Suppressor macrophage (primary cell): ENCODE measurements at places on chromosomes 2 and 18.

GRCh38 chr2:216992056-216992675 lies 132.3 kb upstream of the TNP1 start:
- DNase-seq, result no peak

GRCh38 chr2:126914811-126915500 lies 16.3 kb downstream of the TEX51 start:
- no peak for DNase-seq

- peak; percentile 65 for DNase-seq
These were observed 13.8 kb upstream of the SATB2 start for GRCh38 chr2:199471443-199472057.

GRCh38 chr18:45061359-45061758 lies 380.7 kb downstream of the SETBP1 start:
- DNase-seq, result no peak

GRCh38 chr2:217650229-217650628 lies 352.6 kb downstream of the TNS1 start:
- no peak for DNase-seq

- no peak for DNase-seq
These were observed 30.9 kb downstream of the HAUS1 start for GRCh38 chr18:46134920-46135675.

DNA sequence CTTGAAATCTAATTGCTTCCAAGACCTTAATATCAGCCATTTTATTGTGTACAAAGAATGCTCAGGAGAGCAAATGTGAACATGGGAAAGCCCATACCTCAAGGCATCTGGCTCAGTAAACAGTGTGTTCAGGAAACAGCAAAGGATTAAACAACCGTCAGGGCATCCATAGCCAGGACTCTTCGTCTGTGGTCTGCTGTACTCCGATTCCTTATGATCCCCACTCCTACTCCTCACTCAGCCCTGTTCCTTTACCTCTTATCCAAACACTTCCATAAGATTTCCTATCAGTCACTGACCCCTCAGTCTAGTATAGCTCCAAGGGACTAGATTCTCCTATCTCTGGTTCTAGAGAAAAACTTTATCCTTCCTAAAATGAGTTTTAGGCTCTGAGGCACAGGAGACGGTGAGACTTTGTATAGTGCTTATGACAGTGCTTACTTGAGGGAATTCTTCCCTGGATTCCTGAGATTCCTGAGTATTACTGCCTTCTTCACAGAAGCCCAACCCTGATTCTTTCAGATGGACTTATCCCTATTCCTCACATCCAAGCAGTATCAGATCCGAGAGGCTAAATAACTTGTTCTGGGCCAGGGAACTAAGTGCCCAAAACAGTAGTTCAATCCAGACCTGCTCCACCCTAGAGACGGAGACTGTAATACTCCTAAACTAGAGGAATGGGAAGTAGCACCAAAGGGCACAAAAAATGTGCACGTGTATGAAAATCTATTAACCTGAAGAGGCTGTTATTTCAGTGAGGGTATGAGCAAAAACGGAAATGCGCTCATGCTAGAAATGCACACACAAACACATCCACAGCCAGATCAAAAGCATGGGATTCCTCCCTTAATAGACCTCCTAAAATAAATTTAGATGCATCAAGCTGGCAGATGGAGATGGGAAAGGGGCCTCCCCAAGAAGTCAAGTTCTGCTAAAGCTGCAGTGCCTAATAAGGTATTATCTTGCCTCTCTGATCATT lies 42.1 kb upstream of the SIGLEC15 start:
- no peak for DNase-seq

DNA sequence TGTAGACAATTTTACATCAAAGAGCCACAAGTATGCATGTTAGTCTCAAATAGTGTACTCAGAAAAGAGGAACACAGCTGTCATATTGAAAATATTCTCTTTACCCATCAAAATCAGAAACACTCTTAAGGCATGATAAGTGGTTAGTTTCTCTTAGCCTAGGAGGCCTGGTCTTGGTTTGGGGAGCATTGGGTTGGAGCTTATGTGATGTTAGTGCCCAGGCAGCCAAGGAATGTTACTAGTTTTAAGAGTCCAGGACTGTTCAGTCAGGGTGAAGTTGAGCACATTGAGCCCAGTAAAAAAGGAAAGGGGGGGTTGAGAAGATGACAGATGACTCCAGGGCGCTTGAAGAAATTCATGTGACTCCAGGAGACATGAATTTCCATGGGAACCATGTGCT lies 340.6 kb downstream of the HRH4 start:
- no peak for DNase-seq

- no peak for DNase-seq
These were observed 716.0 kb upstream of the REG3G start for GRCh38 chr2:78309460-78309859.

GRCh38 chr2:74602586-74603281 lies 45.4 kb downstream of the M1AP start:
- peak; percentile 54 for DNase-seq

DNA sequence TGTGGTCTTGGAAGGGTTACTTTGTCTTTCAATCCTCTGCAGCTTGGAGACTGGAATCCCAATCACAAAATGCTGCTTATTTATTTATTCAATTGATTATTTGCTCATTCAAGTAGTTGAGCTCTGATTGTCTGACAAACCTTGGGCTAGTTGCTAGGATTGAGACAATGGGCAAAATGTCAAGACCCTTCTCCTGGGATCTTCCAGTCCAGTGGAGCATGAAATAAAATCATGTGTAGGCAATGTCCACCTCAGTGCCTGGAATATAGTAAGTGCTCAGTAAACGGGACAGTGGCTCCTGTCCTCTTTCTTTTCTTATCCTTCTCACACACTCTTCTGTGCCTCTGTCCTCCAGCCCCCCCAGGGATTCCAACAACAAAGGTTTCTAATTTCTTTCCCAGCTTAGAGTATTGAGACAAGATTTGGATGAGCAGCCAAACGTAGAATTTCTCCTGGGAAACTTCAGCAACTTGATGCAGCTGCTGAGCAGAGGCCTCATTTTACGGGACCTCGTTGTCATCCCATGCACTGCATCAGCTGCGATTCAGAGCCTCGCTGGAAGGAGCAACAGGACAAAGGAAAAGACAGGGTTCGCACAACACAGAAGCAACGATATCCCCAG lies 545.0 kb downstream of the SOX11 start:
- DNase-seq, result no peak

- DNase-seq, result no peak
These were observed 330.1 kb downstream of the ERBB4 start for GRCh38 chr2:212208467-212208866.

DNA sequence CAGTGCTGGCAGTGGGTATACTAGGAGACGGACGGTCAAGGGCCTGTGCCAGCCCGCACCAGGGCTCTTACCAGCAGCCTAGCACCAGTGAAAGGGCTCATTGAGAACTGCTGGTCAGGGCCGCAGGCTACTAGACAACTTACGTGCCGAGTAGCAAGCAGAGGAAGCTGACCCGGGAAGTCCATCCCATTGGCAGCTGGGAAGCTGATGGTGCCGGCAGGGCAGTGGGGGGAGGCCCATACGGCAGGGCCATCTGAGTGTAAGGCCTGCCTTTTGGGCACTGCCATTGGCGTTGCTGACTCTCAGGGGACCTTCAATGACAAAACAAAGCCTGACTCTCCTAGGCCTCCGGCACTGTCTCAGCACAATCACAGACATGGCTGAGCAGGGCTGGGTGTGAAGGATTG lies 20.6 kb downstream of the EFR3B start:
- no peak for DNase-seq

GRCh38 chr2:240229005-240229404 lies 88.5 kb upstream of the OTOS start:
- no peak for DNase-seq

GRCh38 chr2:38178556-38179419 lies 102.8 kb upstream of the CYP1B1 start:
- peak; percentile 97 for DNase-seq

GRCh38 chr2:62469548-62469947 lies 36.4 kb downstream of the TMEM17 start:
- no peak for DNase-seq

GRCh38 chr2:17576802-17577201 lies 36.3 kb downstream of the VSNL1 start:
- no peak for DNase-seq

GRCh38 chr2:9809064-9809356 lies 34.3 kb upstream of the TAF1B start:
- no peak for DNase-seq

GRCh38 chr2:161406316-161406715 lies 9.8 kb upstream of the TBR1 start:
- DNase-seq, result no peak

DNA sequence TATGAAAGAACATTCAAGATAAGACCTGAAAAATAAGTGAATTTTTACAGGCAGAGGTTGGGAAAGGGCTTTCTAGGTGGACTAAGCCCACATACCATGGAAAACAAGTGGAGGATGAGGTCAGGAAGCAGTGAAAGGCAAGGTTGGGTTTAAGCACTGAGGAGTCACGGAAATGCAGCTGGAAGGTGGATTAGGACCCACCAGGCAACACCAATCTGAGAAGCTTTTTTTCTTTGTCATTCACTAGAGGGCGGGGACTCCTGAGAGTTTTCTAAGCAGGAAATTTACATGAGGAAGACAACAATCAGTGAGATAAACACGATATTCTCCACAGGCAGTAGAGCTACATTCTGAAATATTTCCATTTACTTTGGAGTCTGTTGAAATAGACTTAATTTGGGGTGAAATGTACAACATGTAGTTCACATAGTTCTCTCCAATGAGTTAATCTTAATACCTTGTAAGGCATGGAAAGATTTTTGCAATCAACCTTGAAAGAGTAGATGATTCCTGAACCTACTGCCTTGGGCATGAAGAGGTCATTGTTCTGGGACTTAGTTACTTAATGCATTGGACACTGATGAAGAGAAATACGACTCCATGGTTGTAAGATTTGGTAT lies 40.7 kb downstream of the VIT start:
- DNase-seq, result no peak

DNA sequence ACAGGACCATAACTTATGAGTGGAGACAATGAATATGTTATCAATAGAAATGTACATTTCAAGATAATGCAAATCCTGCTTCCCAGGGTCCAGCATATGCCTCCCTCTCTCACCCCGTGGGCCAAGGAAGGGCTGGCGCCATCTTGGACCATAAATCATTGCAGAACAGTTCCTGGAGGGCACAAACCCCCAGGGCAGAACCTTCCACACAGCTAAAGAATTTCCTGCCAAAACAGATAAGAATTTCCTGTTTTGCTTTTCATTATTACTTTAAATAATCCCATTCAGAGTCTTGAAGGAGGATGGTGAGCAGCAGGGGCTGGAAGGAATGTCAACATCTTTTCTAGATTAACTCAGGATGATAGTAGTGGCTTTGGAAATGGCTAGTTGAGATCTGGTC lies 53.7 kb downstream of the EHD3 start:
- DNase-seq, result no peak

DNA sequence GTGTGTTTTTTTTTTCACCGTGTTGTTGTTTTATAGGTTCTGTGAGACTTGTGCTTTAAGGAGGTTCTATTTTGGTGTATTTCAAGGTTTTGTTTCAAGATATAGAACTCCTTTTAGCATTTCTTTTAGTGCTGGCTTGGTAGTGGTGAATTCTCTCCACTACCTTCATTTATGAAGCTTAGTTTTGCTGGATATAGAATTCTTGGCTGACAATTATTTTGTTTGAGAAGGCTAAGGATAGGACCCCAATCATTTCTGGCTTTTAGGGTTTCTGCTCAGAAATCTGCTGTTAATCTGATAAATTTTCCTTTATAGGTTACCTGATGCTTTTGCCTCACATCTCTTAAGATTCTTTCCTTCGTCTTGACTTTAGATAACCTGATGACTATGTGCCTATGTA lies 66.8 kb downstream of the MSTN start:
- no peak for DNase-seq

DNA sequence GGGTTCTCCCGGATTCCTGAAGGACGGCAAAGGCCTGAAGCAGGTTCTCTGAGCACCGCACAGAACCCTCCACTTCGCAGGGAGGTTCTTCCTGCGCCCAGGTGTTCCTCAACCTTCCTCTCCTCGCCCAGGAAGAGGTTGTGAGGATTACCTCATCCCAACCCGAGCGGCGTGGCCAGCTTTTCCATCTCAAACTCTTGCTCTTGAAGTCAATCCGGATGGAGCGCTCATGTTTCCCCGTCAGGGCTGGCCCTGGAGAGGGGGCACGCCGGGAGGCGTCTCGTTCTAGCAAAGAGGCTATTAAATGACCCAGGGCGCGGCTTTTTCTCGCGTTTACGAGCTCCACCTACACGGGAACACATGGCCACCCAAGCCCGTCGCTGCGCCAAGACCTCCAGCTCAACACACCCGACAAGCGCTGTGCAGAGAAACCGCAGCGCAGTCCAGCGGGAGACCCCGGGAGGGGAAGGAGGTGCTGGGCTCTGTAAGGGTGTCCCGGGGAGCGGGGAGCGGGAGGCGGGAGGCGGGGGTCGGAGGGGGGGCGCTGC lies 540 bp upstream of the RAB10 start:
- DNase-seq, result peak; percentile 81

DNA sequence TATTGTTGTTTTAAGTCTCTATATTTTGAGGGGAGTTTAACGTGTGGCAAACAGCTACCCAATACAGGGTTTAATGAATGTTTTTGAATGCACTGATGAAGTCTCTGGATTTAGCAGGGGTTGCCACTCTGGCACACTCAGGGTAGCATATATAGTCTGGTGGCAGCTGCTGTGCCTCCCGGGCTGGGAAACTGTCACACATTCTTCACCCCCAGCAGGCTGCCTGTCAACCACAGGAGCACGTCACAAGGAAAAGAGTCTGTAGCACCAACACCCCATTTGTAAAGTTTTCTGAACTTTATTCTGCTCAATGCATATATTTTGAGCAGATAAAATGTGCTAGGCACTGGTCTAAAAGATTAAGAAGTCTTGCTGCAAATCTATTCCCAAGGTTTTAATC lies 39.3 kb downstream of the NGEF start:
- DNase-seq, result no peak

GRCh38 chr2:24247592-24247991 lies 72.7 kb downstream of the FAM228A start:
- no peak for DNase-seq

- DNase-seq, result no peak
These were observed 102.2 kb downstream of the MSTN start for GRCh38 chr2:189960346-189960745.

DNA sequence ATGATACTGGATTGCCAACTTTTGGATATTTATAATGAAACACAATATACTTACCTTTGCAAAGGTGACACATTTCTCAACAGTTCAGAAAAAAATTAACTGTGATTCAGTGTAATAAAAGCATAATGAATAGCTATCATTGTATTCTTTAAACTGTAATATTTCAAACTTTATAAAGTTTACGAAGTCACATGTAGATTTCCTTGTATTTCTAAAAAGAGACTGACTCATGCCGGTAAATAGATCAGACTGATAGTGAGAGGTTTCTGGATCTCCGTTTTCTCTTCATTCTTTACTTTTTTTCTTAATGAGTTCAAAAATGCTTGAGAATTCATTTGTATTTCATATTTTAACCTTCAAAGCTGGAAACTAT lies 70.1 kb downstream of the EML4 start:
- no peak for DNase-seq

DNA sequence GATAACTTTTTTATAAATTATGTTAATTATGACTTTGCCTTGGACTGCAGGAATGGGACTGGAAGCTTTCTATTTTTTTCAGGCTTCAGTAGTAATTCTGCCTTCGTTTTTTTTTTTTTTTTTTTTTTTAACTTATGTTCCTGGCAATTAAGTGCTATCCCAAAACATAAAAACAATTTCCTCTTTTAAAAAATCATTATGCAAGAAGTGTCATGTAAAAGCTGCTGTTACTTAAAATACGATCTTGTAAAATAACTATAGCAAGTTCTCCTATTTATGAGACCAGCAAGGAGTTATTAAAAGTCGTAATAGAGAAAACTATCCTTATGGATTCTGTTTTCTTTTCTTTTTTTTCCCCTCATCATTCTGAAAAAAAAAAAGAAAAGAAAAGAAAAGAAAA lies 301.6 kb upstream of the FBXO11 start:
- no peak for DNase-seq

GRCh38 chr2:240467659-240468302 lies 32.3 kb downstream of the GPC1 start:
- no peak for DNase-seq
